Stimulated activated CD8-positive, alpha-beta memory T cell treated with anti-CD3 and anti-CD28 coated beads, Interleukin-7, amount 100 ng/mL, for 4 hours (primary cell): ENCODE measurements at places on chromosomes 12 and 14.

DNA sequence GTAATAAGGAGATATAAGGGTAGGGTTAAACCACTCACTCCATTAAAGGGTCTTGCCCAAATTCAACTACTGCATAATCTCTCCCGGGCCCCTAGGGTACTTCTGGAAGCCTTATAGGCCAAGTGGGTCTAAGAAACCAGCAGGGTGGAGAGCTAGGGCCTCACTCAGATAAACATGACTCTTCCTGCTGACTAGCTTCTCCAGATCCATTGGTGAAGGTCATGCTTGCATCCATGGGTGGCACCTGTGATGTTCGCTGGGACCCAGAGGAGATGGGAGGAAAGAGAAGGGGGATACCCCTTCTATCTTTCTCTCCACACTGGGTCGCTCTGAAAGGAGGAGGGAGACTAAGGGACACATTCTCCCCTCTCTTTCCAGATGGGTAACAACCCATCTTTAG is 36.1 kb upstream of the HIGD1C start:
- no peak for DNase-seq

- DNase-seq: no peak
These were observed 328.0 kb downstream of the NRXN3 start for GRCh38 chr14:78498062-78498595.

GRCh38 chr14:55645145-55645544 is 65.1 kb downstream of the KTN1 start:
- no peak for DNase-seq

DNA sequence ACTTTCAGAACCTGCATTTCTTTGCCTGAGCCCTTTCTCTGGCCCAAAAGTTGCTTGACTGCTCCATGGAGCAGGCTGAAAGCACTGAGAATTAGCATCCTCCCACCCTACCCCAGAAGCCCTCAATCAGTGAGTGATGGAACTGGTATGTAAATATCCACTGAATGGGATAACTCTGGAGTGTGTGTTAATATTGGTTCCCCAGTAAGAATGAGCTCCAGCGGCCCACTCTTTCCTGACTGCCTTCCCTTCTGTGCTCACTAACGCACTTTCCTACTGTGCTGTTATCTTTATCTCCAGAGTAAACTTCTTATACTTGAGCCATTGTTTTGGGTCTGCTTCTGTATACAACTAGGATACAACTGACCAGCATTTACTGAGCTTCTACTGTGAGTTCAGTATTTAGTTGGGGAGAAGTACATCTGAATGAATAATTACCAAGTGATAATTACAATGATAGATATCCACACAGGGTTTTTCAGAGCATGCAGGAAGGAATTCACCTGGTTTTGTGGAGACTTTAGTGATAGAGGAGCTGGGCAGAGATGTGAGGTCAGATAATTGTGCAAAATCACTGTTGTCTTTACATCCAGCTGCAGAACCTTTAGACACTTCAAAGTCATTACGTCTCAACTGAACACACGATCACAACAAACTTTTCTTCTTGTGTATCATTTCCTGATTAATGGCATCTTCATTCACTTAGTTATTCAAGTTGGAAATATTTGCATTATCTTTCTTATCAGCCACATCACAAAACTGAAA is 149.2 kb upstream of the BTG1 start:
- no peak for DNase-seq

GRCh38 chr12:78002878-78003277 is 172.2 kb downstream of the NAV3 start:
- no peak for DNase-seq

DNA sequence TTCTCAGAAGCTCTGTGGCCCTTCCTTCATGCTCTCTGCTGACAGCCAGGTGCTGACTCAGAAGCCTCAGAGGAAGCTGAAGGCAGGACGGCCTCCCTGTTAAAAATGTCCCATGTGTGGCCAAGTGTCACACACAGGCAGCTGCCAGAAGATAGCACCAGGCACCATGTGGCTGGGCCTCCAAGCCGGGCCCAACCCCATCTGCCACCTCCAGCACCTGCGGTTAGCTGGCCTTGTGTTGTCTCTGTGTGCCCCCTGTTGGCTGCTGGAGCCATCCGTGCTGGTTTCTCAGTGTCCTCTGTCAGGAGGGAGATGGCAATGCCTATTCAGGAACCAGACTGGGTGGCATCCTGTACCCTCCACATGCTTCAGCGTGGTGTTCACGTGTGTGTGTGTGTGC is 63.2 kb downstream of the TSPAN11 start:
- no peak for DNase-seq

- no peak for DNase-seq
These were observed 112.7 kb downstream of the GXYLT1 start for GRCh38 chr12:42031847-42032564.

- DNase-seq: no peak
These were observed 54.6 kb upstream of the ATF7IP start for GRCh38 chr12:14310866-14311265.

GRCh38 chr12:541676-542324 is 82.1 kb downstream of the B4GALNT3 start:
- no peak for DNase-seq

DNA sequence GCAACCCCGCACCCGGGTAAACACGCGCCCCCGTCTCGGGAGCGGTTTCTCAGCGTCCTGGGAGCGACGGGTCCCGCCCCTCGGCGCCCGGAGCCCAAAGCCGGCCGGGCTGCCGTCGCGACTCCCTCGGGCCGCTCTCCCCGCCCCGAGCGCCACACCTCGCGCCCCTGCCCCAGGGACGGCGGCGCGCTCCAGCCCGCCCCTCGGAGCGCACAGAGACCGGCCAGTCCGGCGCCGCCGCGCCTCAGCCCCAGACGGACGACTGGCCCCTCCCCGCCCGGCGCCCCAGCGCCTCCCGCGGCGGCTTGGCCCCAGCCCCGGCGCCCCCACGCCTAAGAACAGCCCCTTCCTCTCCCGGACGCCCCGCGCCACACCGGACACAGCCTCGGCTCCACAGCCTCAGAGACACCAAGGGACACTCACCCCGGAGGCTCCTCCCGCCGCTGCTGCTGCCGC is 411 bp downstream of the BTBD7 start:
- DNase-seq: peak; percentile 36

DNA sequence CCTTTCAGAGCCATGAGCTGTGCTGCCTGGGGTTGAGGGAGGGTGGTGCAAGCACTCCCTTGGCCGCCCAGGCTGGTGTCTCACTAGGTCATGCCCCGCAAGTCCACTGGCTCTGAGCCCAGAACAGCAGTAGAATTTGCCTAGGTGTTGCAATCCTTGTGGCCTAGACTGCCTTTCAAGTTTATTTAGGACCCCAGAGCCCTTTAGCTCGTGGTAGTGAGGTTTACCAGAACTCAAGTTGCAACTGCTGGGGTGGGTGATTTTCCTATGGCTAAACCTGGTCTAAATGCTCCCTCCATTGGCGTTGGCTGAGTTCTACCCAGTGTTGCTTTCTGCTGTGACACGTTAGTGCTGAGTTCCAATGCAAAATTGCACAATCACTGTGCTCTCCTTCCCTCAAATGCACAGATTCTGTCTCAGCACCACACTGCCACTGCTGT is 287.2 kb downstream of the BCAT1 start:
- DNase-seq: no peak

DNA sequence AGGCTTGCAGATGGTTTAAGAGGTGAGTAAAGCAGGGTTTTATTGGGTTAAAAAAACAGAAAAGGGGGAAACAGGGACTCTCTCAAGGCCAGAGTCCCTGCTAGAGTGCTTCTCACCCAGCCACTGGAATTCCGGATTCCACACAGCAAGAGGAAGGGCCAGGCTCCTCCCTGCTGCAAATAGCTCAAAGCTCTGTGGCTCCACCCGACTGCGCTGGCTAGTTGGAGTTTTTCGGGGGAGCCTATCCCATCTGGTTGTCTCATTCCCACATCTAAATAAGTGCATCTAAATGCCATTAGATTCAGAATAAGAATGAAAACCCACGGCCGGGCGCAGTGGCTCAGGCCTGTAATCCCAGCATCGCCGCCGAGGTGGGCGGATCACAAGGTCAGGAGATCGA is 791.5 kb downstream of the SLC16A7 start:
- no peak for DNase-seq

DNA sequence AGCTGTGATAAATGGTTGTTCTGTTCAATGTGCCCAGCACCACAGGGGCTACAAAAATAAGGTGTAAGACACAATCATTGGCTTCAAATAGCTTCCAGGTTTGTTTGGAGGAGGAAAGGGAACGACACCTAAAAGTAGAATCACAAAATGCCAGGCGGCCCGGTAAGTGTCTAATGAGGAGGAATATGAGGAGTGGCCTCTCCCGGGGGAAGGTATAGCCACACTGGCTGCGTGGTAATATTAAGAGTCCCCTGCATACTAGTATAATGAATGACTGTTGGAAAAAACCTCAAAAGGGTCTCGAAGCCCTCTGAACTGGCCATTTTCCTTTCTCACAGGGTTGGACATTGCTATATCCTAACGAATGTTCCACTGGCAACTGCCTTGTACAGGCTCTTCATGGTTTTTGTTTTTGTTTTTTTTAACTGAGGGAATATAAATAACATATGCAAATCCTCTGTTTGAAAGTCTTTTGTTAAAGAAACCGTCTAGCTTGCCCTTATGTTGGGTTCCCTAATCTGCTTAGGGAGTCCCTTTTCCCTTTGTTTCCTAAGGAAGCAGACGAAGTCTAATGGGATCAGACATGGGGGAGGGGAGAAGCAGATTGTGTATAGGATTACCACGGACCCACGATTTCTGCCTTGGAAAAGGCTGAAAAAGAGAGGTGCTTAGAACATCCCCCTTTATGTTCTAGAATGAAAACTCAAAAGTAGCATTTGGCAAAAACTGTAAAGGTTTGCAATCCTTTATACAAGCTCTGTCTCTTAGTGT is 4.2 kb downstream of the CCDC60 start:
- DNase-seq: no peak

DNA sequence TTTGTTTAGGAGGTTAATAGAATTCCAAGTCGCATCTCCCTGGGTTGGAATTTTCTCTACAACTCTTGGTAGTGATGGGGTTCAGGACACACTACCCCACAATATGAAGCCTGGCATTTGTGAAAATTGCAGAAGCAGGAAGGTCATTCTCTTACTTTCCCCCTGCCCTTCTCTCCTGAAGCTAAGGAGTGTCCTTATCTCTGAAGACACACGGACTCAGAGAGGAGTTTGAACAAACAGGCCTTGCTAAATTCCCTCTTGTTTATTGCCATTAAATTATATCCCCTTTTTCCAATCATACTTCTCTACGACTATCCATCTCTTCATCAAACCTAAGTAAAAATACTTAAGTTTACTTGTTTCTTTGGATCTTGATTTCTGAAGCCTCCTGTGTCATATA is 443.0 kb downstream of the RAD51B start:
- no peak for DNase-seq

- DNase-seq: no peak
These were observed 624.2 kb downstream of the DIO2 start for GRCh38 chr14:79586989-79587598.

- DNase-seq: no peak
These were observed 76.9 kb downstream of the VWF start for GRCh38 chr12:6047249-6048237.

DNA sequence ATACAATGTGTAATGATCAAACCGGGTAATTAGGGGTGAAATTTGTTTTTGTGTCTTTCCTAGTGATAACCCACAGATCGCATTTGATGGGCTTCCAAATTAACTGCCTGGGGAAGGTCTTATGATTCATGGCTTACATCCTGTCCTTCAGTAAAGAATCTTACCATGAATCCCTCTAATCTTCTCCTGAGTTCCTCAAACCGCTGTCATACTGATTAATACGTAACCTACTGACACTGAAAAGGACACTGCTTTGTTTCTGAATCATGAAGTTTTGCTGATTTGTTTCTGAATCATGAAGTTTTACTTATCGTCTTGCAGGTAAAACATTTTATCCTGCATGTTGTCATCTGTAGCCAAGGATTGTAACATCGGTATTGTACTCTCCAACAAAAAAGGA is 52.0 kb upstream of the CRY1 start:
- no peak for DNase-seq

- no peak for DNase-seq
These were observed 352.7 kb downstream of the KCNH5 start for GRCh38 chr14:62692490-62693106.

- no peak for DNase-seq
These were observed 112.2 kb upstream of the TMTC1 start for GRCh38 chr12:29895966-29896365.

DNA sequence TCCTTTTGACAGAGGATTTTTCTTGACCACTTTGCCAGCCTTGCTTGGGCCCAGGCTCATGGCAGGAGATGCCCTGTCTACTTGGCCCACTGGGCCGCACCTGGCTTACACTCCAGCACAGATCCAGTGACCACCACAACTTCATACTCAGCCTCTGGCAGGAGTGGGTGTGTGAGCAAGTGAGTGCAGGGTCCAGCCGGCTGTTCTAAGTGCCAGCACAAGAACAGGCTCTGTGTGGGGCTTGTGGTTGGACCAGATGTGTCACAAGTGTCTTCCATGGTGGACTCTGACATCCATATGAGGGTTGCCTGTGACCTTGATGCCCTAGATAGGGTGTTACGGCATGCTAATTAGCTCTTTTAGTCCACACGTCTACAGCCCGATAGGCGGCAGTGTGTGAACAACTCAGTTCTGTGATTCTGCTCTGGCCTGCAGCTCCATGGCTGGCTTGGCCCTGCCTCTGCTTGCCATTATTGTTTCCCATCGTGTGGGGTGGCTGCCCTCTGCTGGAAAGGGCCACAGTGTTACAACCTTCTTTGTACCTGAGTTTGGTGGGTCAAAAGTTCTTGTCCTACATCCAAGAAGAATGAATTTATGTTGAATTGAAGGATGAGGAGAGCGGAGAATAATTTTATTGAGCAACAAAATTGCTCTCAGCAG is 1089.1 kb downstream of the SLC6A15 start:
- no peak for DNase-seq

DNA sequence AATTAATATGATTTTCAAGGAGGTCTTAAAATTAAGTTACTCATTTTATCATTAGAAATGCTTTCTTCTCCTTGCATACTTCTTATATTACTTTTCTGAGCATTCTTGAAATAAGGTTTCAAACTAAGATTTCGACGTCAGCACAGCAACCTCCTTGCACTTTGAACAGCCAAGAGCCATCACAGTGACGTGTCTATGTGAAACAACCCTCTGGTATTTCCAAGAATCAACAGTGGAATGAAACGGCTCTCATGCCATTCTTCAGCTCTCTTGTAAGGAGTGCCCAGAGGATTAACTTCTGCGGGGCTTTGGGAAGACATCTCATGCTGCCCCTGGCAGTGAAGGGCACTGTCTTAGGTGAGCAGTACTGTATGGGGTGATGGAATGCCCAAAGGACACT is 109.2 kb downstream of the EFCAB11 start:
- DNase-seq: no peak

GRCh38 chr12:132475304-132476037 is 14.5 kb upstream of the FBRSL1 start:
- DNase-seq: no peak

GRCh38 chr12:109582636-109583035 is 9.0 kb downstream of the MVK start:
- DNase-seq: no peak

DNA sequence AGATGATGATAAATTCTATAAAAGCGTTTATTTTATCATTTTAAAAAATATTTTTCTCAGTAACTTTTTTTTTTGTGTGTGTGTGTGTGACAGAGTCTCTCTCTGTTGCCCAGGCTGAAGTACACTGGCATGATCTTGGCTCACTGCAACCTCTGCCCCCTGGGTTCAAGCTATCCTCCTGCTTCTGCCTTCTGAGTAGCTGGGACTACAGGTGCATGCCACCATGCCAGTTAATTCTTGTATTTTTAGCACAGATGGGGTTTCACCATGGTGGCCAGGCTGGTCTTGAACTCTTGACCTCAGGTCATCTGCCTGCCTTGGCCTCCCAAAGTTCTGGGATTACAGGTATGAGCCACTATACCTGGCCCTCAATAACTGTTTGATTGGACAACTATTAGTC is 37.2 kb downstream of the PKP2 start:
- no peak for DNase-seq

- no peak for DNase-seq
These were observed 311.3 kb downstream of the FOXG1 start for GRCh38 chr14:29077916-29078315.
